ENCODE measurements at places on chromosomes 13 and 19.

GRCh38 chr19:50377517-50377916 lies 1.3 kb downstream of the NR1H2 start:
- no peak for DNase-seq

- no peak for DNase-seq
These were observed 5.5 kb downstream of the PNMA8C start for GRCh38 chr19:46423188-46423587.

DNA sequence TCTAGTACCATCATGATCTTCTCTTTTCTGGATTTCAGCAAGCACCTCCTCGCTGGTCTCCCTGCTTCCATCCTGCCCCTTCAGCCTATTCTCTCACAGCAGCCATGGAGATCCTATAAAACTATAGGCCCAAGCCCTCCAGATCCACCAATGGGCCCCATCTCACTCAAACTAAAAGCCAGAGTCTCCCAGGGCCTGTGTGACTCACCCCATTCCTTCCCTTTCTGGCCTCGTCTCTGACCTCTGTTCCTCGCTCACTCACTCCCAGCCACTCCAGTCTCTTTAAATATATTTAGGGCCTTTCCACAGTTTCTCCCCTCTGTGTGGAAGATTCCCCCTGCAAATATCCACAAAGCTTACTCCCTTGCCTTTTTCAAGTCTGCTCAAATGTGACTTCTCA lies 89.7 kb downstream of the HSPH1 start:
- DNase-seq, result no peak

- DNase-seq, result no peak
These were observed 7.1 kb downstream of the GGACT start for GRCh38 chr13:100581504-100581903.

- DNase-seq, result peak; percentile 96
These were observed 11.4 kb downstream of the PCCA start for GRCh38 chr13:100100115-100100879.

DNA sequence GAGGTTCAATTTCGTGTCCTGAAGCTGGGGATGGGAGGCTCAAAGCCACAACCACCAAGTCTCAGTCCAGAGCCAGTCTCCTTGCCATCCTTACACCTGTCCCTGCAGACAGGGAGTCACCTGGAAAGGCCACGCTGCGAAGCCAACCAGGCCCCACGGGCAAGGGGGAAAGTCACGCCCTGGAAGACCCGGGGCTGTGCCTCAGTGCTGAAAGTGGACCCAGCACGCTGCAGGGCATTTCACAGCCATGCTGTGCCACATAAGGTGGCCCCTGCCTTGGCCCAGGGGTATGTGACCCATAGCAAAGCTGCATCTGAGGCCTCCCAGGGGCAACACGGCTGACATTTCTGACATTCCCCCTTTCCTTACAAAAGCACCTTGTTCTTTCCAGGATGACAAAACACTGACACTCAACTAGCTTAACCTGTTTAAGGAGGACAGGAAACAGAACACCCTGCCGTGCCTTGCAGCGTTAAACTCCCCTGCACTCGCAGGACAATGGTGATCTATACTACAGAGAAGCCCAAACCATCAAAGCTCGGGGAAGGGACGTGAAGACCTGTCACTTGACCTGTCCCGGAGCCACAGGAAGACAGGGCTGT lies 14.8 kb downstream of the CHERP start:
- no peak for DNase-seq

- no peak for DNase-seq
These were observed 225.0 kb downstream of the FGF14 start for GRCh38 chr13:102176846-102177245.

DNA sequence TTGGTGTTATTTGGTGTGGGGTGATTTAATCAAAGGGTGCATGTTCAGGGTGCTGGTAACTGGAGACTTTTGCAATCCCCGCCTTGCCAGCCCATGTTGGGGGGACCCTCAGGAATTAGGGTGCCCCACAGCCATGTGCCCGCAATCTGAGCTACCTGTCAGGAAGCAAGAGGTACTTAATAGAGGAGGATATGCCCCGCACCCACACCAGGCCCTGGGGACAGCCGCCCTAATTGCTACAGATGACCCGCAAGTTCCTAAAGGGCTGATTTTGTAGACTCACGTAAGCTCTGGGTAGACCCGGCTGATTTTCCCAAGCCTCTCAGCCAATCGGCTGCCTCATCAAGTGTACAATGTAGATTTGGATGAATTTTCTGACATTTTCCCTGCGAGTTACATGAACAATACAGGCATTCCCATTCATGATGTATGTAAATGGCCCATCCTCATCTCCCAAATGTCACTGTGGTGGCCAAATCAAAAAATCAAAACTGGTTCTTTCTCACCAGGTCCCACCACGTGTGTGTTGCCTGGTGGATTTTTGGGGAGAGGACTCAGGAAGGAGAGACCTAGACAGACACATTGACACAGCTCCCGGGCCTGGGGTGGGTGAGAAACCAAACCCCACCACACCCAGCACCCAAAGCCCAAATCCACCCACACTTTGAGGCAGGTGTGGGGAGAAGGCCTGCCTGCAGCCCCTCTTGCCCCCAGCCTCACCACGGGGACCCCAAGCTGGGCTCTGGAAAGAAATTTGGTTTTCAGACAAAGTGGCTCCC lies 119.2 kb upstream of the SPACA7 start:
- DNase-seq, result no peak

- no peak for DNase-seq
These were observed 654 bp downstream of the CEP89 start for GRCh38 chr19:32971012-32971595.

GRCh38 chr19:14073925-14074838 lies 1.6 kb downstream of the MISP3 start:
- peak; percentile 26 for DNase-seq

DNA sequence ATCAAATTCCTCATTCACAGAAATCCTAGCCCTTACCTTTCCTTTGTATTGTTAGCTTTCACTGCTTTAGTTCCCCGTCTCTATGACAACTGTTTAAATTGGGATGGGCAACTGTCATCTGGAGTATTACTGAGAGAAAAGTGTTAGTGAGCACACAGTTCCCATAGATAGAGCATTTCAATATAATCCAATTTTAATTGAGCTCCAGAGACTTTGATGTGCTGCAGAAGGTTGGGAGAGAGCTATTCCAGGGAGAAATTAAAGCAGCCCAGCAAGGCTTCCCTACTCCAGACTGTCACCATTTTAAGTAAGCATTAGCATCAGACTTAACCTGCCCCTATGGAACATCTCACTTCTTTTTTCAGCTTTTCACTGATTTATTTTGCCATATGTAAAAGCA lies 55.0 kb upstream of the MAB21L1 start:
- DNase-seq, result no peak

DNA sequence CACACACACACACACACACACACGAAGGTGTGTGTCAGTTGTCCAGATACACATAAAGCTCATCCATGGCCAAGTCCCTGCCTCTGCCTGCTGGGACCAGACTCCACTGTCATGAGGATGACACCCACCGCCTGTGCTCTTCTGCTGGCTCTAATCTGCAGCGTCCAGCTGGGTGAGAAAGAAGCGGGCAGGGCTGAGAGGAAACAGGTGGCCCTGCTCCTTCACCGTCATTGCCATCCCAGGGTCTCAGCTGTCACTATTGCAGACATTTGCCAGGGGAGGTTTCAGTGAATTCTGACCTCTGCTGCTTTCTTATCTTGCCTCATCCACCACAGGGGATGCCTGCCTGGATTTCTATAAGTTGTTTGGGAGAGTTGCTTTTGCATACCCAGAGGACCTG lies 31.4 kb downstream of the SCGB2B2 start:
- DNase-seq, result no peak

DNA sequence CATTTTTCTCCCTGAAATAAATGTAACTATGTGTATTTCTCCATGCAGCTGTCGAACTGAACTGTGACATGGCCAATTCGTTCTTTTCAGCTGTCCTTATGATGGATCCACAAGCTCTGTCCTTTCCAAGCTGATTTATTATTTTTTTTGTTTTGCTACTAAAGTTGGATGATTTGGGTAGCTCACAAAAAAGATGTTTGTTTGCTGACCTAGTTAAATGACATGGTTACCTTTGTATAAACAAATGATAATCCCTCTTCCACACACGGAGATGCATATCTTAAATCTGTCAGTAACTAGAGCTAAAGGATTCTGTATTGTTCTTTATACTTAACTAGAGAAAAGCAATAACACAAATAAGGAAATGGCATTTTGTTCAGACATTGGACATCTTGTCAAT lies 884.3 kb upstream of the PCDH20 start:
- no peak for DNase-seq

GRCh38 chr13:111964411-111965035 lies 102.4 kb upstream of the SOX1 start:
- DNase-seq, result no peak

- no peak for DNase-seq
These were observed 1037.0 kb upstream of the SPRY2 start for GRCh38 chr13:81377921-81378320.

DNA sequence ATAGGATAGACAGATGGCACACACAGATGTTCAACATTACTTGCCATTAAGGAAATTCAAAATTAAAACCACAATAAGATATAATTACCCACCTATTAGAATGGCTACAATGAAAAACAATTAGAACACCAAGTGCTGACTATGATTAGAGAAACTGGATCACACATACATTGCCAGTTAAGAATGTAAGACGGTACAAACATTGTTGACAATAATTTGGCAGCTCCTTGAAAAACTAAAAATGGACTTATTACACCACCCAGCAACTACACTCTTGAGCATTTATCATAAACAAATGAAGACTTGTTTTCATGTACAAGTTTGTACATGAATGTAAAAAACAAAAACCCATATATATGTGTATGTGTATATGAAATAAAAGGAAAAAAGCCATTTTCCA lies 13.7 kb downstream of the ZNF461 start:
- DNase-seq, result no peak

- peak; percentile 10 for DNase-seq
These were observed 6.9 kb downstream of the ZNF784 start for GRCh38 chr19:55617426-55617825.

- no peak for DNase-seq
These were observed 74.9 kb upstream of the SPATA13 start for GRCh38 chr13:24085662-24086061.

DNA sequence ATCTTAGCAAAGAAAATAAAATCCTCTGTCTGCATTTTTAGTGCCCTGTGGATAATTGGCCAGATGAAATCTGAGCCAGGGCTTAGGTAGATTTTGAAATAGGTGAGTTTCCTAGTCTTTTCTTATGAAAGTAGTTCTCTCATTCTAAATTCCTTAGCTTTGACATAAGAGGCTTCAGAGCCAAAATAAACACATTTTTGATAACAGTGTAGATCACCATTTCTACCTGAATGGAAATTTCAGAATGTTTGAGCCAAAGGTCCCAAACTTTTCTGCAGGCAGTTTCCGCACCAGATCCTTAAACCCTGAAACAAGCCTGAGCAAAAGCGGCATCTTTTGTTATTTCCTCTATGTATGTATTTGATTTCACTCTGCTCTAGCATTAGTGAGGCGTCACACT lies 551.2 kb downstream of the EFNB2 start:
- no peak for DNase-seq

DNA sequence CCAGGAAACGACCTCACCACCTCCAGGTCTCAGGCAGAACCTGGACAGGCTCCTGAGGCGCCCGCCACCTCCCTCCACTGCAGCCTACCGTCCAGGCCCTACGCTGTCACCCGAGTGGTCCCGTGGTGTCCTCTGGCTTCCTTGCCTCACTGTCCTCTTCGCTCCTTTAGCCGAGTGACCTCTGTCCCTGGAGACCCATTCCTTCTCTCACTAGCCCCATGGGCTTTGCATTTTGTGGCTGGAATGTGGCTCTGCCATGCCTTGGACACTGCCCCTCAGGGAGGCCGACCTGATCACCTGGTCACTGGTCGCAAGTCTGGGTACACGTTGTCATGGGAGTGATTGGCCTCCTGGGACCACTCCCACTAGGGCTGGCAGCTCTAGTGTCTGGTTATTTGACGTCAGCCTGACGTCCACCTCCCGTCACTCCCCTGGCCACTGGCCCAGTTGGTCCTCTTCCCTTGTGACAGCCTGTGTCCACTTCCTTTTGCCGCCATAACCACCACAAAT lies 17.9 kb downstream of the SLC25A42 start:
- no peak for DNase-seq

GRCh38 chr13:49258089-49258796 lies 10.5 kb downstream of the CDADC1 start:
- DNase-seq, result no peak

DNA sequence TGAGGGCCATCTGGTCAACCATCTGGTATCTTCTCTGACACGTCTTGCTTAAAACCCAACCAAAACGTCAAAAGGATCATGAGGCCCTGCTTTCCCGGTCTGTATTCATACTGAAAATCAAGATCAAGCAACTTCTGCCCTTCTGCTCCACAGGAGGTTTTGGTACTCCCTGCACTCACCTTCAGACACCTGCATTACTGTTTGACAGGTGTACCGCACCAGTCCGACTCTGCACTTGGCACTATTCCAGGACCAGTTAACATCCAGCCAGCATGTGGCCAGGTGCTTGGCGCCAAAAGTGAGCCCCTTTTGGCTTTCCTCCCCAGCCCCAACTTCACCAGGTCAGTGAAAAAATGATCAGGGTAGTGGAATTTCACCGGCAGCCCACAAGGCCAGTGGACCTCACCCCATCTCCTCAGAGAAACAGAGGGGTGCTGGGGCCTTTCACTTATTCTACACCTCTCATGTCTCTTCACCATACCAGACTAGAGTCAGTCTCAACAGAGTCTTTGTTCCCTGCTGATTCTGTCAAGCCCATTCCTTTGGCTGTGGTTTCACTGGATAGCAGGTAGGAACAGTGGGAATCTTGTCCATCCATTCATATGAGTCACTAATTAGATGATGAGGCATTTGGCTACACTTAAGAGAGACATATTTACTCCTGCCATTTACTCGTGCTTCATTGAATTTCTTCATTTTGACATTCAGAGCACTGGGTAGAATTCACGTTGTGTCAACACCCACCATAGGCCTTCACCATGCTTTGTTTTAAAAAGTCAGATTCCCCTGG lies 85.3 kb downstream of the ZNF726 start:
- DNase-seq, result no peak

GRCh38 chr19:55778331-55778730 lies 9.4 kb downstream of the RFPL4AL1 start:
- no peak for DNase-seq

DNA sequence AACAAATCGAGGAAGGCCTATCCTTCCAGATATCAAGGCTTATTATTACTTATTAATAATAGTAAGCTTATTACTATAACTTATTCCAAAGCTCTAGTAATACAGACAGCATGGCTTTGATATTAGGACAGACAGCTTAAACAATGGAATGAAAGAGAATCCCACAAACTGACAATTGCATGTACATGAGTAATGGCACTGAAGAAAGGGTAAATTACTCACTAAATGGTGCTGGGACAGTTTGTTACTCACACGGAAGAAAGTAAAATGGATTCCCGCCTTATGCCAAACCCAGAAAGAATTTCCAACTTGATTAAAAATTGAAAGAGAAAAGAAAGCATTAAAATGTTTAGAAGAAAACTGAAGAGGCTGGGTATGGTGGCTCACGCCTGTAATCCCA lies 60.3 kb downstream of the MIPEP start:
- no peak for DNase-seq

DNA sequence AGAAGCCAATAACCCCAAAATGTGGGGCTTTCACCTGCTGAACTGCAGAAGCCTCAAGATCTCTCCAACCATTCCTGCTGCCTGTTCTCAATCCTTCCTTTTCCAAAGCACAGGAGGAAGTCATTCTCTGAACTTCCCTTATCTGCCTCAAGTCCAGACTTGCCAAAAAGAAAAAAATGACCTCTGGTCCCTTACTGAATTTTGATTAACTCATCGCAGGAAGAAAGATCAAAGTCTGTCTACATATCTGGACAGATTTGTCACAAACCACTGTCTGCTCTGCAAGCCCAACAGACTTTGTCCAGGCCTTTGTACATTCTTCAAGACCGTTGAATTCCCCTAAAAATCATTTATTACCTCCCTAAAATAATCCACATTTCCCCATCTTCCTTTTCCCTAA lies 126.5 kb upstream of the NBEA start:
- no peak for DNase-seq
